ENCODE measurements at places on chromosomes 3 and 15.
A peak's percentile ranks its signal among the peaks of the same experiment; 100 is the strongest.

- DNase-seq = no peak
Observed at GRCh38 chr15:50496692-50497091, 49.8 kb downstream of the USP50 start.

DNA sequence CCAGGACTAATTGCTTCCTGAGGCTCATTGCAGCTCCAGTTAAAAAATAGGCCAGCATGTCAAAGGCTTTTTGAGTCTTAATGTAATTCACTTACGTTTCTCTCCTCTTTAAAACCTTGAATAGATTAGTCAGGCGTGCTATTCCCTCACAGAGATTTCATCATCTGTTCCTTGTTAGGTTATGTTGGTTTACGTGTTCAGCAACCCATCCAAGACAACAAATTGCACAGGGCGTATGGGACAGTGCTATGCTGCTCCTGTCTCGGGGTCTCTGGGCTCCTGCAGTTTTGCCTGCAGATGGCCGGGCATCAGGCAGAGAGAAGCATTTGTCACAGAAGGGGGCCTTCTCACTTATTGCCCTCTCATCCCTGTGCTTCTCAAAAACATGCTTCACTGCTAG lies 117.1 kb downstream of the CHDH start:
- DNase-seq = no peak

DNA sequence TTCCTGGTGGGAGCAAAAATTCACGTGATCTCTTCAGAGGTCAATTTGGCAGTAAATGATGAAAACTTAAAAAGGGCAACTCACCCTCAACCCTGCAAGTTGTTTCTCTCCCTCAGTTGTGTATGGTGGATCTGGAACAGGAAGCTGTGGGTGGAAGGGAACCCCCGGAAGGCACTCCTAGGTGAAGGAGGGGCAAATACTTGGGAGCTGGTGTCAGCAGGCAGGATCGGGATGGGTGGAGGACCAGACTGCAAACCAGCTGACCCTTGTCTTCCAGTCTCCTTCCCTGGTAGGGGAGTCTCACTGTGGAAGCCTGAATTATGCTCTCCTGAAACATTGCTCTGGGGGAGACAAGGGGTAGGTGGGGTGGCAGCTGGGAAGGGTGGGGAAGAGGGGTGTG lies 33.5 kb downstream of the PRR23E start:
- DNase-seq = no peak

DNA sequence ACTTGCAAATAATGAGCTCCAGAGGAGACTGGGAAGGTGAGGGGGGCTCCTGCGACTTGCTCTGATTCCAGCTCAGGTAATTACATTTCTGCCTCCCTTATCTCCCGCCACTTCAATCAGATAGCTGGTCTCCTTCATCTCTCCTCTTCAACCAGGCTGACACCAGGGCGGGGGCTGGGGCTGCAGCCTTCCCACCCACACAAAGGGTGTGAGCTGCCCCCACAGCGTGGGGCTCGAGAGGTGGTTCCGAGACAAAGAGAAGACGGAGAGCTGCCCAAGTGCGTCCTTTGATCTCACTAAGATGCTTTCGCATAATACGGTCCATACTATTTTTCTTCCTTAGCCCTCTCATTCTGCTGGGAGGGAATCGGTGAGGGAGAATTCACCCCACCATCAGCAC lies 139.7 kb downstream of the NSMCE3 start:
- DNase-seq = no peak

- peak; percentile 88 for DNase-seq
Observed at GRCh38 chr3:183244219-183244618, 8.8 kb upstream of the B3GNT5 start.

DNA sequence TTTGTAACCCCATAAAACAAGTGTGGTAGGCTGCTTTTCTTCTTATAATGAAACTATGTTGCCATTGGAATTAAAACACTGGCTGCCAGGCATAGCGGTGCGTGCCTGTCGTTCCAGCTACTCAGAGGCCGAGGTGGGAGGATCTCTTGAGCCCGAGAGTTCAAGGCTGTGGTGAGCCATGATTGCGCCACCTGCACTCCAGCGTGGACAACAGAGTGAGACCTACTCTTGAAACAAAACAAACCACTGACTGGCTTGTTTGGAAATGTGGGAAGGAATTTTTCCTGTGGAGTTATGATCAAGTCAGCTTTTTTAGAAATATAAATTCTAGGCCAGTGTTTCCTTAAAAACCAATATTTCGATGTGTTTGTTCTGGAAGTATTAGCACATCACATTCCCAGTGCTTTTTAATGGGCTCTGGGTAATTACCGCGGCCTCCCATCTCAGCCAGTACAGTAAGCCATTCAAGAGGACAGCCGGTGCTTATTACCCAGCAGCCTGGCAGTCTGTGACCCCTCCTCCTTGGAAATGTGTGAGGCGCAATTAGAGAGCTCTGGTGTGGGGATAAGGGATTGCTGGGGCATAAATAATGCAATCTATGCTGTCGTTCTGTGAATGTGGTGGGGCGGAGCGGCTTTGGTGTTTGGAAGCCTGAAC lies 58.3 kb upstream of the TRAK1 start:
- DNase-seq = peak; percentile 40
